ENCODE measurements at places on chromosomes 1 and 21.

DNA sequence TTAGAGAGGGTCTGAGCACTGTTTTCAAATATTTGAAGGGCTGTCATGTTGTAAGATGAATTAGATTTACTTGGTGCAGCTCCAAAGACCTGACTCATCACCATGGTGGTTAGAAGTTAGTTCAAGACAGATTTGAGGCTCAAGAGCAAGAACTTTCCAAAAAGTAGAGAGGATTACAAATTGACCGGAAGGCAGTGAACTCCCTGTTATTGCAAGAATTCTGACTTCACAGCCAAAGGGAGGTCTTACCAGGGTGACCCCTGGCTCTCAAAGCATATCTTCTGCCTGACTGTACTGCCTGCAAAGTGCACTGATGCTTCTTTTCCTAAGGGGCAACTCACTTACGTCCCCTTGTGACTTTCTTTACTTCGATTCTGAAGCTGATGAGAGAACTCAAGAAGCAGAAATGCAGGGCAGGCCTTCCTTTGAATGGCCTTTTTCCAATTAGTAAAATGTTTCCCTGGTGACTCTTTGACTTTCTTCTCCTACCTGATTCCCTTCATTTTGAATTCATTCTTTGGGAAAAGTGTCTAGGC, 86.4 kb downstream of the NAV1 start:
- peak; percentile 86 for DNase-seq

DNA sequence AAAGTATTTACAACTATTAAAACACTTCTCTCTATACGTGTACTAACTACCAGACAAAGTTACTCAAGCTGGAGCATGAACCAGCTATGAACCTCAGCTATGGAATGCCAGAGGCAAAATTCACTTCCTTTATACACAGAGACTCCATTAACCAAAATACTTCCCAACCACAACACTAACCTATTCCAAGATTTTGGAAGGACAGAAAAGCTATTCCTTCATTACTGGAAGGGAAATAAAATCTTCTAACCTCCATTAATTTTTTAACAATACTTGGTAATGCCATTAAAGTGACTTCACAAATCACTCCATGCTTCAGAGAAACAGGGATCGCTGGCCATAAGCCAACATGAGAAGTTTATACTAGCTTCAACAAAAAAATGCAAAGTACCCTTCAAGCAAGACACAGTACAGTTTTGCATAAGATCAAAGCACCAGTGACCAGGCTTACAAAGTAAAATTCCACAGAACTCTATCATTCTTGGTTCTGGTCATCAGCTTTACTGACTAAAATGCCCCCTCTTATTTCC, 58.0 kb downstream of the PUM1 start:
- peak; percentile 80 for DNase-seq

DNA sequence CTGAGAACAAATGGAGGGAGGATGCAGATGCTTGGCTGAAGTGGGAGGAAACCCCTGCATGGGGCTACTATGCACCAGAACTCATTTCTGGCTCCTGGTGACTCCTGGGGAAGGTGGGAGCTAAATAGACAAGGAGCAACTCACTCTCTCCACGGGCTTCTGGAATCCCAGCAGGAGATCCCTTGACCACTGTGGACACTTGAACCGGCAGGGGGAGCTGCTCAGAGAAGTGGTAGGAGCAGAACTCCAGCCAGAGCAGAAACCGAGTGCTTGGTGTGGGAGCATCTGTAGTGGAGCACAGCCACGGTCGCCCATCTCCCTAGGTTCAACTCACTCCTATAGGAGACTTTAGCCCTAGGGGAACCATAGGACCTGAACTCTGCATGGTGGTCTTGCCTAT, 205.6 kb upstream of the GJB5 start:
- DNase-seq = no peak

GRCh38 chr1:209823143-209824041, 4.4 kb upstream of the UTP25 start:
- peak; percentile 45 for DNase-seq

- no peak for DNase-seq
These were observed 42.8 kb downstream of the PRDM15 start for GRCh38 chr21:41836166-41837015.

GRCh38 chr21:28639737-28640136, 352.9 kb downstream of the LTN1 start:
- no peak for DNase-seq

DNA sequence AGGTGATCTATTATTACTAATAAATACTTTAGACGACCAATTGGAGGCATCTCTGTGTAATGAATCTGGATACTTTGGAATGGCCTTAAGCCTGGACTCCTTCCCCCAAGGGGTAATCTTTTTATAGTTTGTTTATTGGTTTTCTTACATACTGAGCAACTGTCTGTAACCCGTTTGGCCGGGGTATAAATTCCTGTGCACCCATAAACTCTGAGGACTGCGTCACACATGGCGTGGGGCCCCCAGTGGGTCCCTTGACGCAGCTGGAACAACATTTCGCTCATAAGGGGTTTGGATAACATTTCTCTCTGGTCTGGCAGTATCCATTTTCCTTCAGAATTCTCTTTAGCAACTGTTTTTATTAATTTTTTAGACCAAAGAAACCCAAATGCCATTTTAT, 26.5 kb downstream of the SCCPDH start:
- DNase-seq = no peak

DNA sequence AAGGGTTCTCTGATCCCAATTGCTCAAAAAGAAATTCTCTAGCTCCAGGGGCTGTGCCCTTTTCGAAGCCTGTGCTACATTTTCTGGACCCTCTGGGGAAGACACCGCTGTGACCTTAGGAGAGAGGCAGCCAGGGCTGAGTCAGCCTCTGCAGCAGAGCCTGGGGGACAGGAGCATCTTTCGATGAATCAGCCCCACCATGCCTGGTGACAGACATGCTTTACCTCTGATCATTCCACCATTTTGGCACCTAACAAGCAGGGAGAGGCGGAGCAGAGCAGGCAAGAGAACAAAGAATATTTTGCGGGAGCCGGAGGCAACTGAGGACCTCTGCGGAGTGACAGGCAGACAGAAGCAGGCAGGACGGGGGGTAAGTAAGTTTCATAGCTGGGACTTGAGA, 84.9 kb downstream of the VWA5B1 start:
- no peak for DNase-seq

- no peak for DNase-seq
These were observed 91.6 kb downstream of the ZFYVE9 start for GRCh38 chr1:52233463-52233862.

- no peak for DNase-seq
These were observed 4.6 kb downstream of the TARBP1 start for GRCh38 chr1:234474375-234474774.

DNA sequence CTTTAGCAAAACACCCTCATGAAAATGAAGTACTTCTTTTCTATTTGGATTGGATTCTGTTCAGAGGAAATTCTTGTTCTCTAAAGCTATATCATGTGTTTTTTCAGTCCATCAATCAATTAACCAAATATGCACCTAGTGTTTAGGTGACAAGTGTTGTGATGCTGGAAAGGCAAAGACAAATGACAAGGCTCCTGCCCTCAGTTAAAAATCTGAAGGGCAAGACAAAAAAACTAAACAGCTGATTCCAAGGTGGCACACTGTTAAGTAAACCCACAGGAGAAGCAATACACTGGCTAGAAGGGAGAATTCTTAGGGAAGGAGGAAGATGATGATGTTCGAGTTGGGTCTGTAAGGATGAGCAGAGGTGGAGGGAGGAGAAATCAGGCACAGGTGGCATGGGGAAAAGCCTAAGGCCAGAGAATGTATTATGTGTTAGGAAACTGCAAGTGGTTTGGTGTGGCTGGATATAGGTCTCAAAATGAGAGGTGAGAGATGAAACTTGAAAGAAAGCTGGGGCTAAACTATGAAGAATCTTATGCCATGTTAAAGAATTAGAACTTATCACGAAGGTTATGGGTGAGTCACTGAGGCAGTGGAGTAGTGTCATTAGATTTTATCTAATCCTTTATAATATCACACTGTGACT, 51.8 kb upstream of the GFI1 start:
- no peak for DNase-seq

DNA sequence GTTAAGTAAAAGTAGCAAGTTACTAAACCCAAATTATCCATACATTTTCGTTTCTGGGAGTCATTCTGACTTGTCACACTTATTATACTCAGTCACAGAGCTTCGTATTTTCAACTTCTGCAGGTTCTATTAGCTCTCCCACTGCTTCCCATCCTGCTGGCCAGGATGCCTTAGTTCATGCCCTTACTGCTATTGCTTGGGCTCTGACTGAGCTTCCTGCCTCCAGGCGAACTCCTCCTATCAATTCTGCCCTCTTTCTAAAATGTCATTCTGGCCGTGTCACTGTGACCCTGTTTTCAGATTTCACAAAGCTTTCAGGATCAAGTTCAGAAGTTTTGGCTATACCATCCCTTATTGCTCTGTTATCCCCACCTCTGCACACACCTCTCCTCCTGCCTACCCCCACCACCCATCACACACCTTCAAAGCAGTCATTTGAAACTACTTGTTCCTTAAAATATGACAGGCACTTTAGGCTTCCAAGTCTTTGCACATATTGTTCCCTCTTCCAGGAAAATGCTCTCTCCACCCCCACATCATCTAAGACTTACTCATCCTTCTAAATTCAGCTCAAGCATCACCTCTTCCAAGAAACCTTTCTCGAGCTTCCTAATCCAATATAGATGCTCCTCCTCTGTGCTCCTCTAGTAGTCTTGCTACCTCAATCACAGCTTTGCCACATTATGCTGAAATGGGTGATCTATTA, 278.0 kb downstream of the BRINP2 start:
- DNase-seq = no peak

DNA sequence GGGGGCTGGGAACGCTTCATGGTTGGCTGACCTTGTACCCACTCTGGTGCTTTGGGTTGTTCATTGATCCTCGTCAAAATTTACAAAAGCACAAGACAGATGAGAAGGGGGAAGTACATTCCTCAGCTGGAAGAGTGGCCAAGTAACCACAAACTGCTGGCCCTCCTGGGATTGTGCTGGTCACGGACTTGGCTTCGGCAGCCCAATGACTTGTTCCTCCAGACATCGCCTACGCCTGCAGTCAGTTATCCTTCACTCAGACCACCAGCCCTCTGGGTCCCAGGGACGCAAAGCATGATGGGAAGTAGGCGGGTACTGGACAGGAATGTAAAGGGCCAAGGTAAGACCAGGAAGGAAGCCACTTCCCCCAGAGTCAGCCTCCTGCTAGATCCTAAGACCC, 53.1 kb downstream of the LMX1A start:
- DNase-seq = no peak

- DNase-seq = no peak
These were observed 1.1 kb upstream of the SLC19A1 start for GRCh38 chr21:45543371-45543709.

- DNase-seq = no peak
These were observed 78.5 kb downstream of the SIPA1L2 start for GRCh38 chr1:232551386-232551785.

DNA sequence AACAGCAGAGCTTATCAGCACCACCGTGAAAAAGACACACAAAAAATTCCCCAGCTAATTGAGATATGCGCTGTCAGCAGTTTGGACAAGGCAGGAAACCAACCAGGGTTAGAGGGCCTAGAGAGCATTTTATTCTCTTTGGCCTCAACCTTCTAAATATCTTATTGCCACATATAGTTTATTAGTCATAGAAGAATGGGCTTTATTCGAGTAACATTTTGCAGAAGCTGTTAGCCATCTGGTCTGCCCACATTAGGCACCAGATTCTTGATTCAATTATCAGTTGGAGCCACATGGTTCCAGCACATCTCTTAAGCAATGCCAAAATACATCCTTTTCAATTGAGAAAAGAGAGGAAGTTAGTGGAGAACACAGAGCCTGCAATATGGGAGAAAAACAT, 109.9 kb upstream of the CXADR start:
- no peak for DNase-seq

DNA sequence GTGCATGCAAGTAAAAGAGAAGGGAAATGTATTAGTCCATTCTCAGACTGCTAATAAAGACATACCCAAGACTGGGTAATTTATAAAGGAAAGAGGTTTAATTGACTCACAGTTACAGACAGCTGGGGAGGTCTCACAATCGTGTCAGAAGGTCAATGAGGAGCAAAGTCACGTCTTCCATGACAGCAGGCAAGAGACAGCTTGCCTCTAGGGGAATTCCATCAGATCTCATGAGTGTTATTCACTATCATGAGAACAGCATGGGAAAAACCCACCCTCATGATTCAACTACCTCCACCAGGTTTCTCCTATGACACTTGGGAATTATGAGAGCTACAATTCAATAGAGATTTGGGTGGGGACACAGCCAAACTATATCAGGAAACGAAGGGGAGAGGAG, 8.1 kb downstream of the KRTAP21-3 start:
- no peak for DNase-seq

- DNase-seq = no peak
These were observed 61.5 kb downstream of the DIPK1A start for GRCh38 chr1:92899780-92900179.

GRCh38 chr1:155040358-155041093, 6.9 kb downstream of the DCST1 start:
- DNase-seq = no peak

DNA sequence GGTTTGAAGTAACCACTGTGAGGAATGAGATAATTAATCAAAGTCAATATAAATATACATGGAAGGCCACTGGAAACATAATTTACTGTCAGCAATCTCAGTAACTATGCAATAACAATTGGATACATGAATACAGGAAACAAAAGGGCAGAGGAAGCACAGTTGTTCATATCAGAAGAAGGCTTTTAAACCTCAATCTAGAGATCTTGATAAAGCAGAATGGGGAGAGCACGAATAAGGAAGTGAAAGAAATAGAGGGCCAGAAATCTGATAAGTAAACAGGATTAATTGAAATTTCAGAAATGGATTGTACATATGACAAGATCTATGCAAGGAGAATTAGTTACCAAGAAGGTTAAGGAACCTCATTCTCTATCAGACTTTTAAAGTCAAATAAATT, 93.0 kb downstream of the EVI5 start:
- no peak for DNase-seq

- DNase-seq = peak; percentile 24
These were observed 28.0 kb upstream of the KAZN start for GRCh38 chr1:14570514-14570913.

DNA sequence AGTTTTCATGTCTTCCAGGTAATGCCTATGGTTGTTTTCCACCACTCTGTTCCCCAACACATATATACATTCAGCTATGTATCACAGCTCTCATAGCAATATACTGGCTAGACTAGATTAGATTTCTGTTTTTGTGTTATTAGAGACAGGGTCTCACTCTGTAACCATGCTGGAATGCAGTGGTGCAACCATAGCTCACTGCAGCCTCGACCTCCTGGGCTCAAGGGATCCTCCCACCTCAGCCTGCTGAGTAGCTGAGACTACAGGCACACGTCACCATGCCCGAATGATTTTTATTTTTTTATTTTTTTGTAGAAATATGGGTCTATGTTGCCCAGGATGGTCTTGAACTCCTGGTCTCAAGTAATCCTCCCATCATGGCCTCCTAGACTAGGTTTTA, 37.7 kb downstream of the SYNJ1 start:
- no peak for DNase-seq

- no peak for DNase-seq
These were observed 51.9 kb downstream of the KIAA1614 start for GRCh38 chr1:180964595-180964994.

GRCh38 chr1:3453203-3453761, 1.2 kb upstream of the ARHGEF16 start:
- DNase-seq = no peak
